Tongue (tissue), 3 donors: ENCODE measurements at places on chromosomes 6 and 20.

DNA sequence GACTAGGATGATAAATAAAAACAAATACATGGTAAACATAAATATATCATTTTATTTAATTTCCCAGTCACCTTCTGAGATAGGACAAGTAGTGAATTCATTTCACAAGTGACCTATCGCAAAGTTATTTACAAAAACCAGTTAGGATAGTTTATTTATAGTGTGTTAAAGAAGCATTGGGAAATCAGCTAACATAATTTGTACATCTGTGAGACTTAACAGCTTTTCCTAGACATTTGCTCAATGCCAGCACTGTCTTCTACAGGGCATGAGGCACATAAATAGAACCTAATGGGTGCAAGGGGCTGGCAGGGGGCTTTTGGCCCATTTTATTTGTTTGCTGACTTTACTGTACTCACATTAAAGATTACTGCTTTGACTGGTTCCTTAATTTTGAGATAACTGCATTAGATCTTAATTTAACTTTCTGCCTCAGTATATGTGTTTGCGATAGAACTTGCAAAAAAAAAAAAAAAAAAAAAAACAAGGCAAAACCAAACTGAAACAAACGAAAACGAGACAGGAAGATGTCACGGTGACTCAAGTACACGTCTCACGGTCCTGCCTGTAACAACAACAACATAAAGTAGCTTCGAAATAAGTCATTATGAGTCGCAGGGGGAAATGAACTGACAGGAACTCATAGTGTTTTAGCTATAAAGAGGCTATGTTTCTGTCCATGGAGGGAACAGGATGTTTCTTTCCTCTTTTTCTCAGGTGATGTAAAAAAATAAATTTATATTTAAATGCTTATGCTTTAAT is 133.7 kb upstream of the GMDS start:
- DNase-seq = no peak

DNA sequence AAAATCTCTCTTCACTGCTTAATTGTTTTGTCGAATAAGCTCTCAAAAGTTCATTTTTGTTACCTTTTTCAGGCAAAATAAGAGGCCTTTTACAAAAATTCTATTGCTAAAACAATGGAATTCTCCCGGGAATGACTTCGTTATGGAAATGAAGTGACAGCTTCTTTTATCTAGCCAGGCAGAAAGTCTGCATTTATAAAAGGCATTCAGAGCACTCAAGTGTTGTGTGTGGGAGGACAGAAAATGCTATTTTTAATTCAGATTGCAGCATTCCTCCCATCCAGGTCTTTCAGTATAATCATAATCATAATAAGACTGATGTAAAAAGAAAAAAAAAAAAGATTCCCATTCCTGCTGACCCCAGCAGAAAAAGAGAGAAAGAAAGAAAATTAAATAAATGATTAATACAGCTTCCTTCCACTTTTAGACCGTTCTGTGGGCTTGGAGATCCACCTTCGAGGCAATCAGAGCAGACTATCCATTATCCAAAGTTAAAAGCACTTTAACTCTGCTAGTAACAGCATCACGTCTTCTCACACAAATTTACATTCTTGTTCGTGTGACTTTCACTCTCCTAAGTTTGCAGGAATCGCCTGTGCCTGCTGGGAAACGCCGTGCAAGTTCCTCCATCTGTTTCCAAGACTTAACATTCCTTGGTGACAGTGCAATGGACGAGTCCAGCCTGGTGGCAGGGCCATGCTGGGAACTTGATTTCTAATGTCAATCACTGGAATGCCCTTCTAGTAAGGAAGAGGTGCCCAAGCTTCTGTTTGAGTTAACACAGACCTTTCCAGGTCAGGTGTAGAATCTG is 258.8 kb downstream of the GMPR start:
- DNase-seq = peak; percentile 54

GRCh38 chr6:31510007-31510406 is 12.1 kb downstream of the MICB start:
- DNase-seq = no peak

DNA sequence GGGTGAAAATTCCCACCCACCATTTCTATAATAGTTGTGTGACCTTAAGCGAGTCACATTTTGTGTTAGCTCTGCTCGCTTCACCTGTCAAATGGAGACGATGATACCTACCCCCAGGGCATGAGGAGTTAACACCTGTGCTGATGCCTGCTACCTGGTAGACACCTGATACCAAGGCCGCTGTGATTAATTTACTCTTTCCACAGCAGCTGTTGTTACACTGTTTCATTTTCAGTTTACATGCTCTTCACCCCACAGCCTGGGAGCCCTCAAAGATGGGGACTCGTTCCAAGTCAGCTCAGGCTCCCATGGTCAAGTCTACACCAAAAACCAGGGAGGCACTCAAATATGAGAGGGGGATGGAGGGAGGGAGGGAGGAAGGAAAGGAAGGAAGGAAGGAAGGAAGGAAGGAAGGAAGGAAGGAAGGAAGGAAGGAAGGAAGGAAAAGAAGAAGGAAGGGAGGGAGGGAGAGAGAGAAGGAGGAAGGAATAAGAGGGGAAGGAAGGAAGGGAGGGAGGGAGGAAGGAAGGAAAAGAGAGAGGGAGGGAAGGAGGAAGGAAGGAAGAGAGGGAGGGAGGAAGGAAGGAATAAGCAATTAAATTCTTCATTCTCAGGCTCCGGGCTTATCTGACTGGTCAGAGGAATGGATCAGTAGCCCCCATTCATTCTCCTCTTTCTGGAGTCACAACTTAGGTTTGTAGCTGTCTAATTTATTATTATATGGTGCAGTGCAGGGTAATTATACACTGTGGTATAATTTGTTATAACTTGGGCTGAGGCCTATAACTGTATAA is 40.9 kb downstream of the PDYN start:
- DNase-seq = no peak

- DNase-seq = no peak
Measured at GRCh38 chr6:169786349-169786748, 34.9 kb downstream of the ERMARD start.
